Stimulated activated CD8-positive, alpha-beta memory T cell treated with anti-CD3 and anti-CD28 coated beads, Interleukin-4, amount 100 ng/mL, for 4 hours (primary cell): ENCODE measurements at places on chromosomes 3 and 15.

- no peak for DNase-seq
These were observed 19.4 kb upstream of the ALDH1A3 start for GRCh38 chr15:100859970-100860828.

DNA sequence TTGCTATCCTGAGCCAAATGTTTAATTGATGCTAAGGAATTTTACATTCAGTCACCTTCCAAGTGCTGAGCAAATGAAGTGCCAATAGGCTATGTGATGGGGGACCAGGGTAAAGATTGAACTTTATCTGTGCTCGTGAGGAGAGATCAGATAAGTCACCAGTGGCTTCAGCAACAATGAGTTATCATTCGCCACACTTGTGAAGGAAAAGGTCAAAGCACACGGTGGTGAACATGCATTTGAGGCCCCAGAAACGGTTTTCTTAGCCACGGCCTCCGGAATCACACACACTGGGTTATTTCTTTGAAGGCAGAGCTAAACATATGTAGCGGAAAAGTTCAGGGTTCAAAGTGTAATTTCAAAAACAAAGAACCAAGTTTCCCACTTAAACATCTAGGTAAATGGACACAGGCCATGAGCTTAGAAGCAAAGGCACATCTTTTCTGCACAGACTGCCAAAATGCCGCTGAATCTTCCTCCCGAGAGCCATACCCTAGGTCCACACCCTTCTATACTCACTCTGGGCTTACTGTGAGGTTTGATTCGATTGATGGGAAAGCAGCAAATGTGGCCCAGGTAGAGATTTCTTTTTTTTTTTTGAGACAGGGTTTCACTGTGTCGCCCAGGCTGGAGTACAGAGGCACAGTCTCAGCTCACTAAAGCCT lies 268.5 kb downstream of the SHQ1 start:
- no peak for DNase-seq

GRCh38 chr3:7504886-7505775 lies 644.2 kb downstream of the GRM7 start:
- no peak for DNase-seq

- no peak for DNase-seq
These were observed 13.0 kb upstream of the PARP6 start for GRCh38 chr15:72285402-72285801.

DNA sequence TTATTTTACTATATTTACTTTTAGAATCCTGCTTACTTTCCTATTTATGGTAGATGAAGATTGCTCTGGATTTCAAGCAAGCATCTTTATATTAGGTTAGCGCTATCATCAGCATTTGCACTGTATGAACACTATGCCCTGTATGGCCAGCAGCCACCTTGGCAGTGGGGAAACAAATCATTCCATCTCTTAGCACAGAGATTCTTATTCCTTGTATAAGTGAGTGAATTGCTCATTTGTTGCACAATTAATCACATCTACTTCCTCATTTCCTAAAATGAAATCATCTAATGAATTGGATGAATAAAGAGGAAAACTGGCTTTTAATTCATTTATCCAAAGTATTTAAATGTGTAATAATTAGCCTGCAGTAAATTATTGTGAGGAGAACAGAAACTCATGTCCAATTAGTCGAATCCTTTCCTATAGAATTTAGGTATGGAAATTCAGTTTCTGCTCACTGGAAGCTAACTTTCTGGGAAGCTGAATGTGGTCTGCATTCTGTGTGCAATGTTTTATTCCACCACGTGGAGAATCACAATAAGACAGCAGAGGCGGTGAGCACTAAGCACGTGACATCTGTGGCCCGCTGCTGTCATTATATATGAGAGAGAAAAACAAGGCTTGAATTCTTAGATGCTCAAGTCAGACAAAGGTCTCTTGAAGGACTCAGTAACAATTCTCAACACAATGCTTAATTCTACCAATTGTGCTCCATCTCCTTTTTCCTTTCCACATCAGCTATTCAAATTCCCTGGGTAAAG lies 93.4 kb downstream of the PEX5L start:
- DNase-seq = no peak

- DNase-seq = no peak
These were observed 79.2 kb downstream of the ABHD5 start for GRCh38 chr3:43769885-43770425.

DNA sequence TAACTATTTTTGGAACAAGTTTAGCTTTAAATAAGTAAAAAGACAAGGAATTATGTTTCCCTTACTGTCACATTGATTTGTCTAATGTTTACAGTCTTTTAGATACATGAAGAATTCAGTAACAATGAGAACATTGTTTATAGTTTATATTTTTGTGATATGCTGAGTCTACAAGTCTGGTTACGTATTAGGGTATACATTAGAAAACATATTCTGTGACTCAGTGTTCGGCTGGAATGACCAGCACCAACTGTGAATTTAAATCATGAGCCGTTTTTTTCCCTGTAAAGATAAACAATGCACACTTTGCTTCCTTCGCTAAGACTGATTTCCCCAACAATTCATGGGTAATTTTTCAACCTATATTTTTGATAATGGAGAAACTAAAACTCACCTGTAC lies 131.5 kb downstream of the DUT start:
- DNase-seq = no peak
